ENCODE measurements at places on chromosomes 6 and 20.
A peak's percentile ranks its signal among the peaks of the same experiment; 100 is the strongest.

GRCh38 chr20:53828682-53829254 is 235.1 kb upstream of the ZNF217 start:
- DNase-seq = no peak

DNA sequence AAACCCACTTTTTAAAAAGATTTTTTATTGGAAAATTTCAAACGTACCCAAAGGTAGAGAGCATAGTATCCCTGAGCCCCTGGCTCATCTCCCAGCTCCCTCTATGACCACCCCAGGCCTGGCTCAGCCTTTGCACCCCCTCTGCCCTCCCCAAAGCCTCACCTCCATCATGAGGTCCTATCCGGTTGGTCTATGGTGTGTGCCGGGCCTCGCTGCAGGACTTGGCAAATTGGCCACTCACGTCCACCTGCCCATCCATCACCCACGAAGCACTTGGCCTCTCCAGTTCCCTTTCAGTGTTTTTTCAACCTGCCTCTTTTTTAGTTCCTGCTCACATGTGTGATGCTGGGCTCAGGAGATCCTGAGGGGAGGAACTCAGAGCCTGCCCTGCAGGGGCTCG is 147.4 kb downstream of the CDH4 start:
- no peak for DNase-seq

GRCh38 chr20:38237381-38237780 is 23.2 kb downstream of the KIAA1755 start:
- DNase-seq = no peak

- no peak for DNase-seq
Observed at GRCh38 chr6:112557435-112557834, 210.3 kb downstream of the RFPL4B start.

DNA sequence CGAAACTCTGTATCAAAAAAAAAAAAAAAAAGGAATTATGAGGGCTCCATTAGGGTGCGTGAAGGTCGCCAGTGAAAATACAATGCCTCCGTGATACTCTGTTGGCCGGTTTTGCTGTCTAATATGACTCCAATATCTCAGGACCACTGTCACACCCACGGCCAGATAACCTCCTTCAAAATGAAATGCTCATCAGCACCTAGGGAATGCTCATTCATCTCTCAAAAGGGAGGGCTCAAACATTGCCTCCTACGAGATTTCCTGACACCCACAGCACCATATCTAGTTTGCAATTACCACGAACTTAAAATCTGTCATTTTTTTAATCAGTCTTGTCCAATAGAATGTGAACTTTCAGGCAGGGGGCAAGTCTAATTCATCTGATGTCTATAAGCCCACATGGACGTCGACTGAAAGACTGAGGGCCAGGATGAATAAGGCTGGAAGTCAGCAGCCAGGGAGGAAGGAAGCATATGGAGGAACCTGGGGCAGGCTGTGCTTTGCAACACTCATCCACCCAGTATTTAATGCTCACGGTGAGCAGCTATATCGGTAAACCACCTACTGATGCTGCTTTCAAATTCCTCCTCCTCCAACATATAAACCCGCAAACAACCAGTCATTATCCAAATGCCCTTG is 42.8 kb downstream of the MAP3K5 start:
- DNase-seq = no peak

GRCh38 chr6:14408446-14408845 is 290.9 kb downstream of the CD83 start:
- DNase-seq = no peak

GRCh38 chr6:139474145-139475108 is 100.0 kb upstream of the CITED2 start:
- DNase-seq = no peak

- DNase-seq = no peak
Observed at GRCh38 chr6:18350712-18351111, 36.4 kb upstream of the RNF144B start.

DNA sequence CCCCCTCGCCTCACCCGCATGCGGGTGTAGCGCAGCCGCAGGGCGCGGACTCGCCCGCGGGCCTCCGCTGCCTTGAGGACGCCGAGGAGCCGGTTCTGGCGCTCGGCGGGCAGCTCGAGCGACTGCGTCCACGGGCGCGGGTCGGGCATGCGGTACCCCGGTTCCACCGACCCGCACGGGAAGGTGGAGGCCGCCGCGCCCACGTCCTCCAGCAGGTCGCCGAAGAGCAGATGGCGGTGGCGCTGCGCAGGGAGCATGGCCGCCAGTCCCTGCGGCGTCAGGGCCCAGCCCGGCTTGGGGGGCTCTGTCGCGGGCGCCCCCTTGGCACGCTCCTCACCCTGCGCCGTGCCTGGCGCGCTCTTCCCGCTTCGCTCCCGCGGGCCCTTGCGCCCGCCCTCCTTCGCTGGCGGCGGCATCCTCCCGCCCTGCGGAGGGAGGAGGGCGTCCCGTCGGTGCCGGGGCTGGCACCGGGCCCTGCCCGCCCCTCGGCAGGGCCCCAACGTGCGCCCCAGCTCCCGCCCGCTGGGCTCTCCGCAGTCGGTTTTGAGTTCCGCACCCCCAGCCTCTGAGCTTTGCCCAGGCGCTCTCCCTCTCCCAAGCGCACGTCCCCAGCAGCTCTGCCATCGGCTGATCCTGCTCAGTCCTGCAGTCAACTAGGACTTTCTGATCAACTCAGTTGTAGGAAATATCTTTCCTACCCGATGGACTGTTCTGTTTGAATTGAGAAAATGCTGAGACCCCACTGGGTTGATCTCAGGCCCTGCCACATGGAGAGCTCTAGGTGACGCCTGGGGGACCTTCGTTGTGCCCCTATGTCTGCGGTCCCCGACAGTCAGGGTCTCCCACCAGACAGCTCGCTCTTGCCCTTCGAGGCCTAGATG is at the start of gene LKAAEAR1:
TSS of gene LKAAEAR1 (minus strand) at position 595 of the 881 bp plus-strand sequence. CDS start at position 416, 179 bp downstream.
- no peak for DNase-seq

- no peak for DNase-seq
Observed at GRCh38 chr6:129175066-129175465, 292.1 kb downstream of the LAMA2 start.

- no peak for DNase-seq
Observed at GRCh38 chr6:48404927-48405326, 293.9 kb upstream of the PTCHD4 start.

DNA sequence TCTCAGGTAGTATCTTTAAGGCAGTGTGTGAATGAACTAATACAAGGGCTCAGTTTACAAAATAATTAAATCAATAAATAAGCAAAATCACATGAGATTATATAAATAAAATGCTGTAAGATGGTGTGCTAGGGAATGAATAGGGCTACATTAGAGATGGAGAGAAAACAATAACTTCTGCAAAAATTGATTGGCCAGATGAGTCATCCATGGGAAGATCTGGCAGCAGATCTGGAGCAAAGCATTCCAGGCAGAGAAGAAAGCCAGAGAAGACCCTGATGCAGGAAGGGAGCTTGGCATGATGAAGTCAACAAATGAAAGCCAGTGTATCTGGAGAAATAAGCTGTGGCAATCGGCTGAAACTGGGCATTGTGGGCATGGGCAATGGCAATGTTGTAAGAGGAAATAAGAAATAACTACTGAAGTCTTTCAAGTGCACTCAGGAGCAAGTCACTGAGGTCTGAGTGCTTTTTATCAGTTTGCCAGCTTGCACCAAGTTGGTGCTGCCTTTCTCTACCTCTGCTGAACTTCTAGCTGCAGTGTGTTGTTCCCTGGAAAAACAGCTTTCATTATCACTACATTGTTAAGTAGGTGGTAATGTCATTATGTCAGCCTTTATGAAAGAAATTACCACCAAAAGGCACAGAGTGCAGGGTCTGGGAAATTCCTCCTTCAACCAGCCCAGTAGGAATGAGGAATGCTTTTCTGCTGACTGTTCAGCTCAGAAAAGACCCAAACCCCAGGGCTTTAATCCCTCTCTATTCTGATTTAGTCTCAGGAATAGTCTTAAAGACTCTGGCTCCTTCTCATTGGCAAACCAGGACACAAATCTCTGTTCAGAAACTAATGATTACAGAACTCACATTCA is 231.6 kb downstream of the HTR1B start:
- DNase-seq = no peak

DNA sequence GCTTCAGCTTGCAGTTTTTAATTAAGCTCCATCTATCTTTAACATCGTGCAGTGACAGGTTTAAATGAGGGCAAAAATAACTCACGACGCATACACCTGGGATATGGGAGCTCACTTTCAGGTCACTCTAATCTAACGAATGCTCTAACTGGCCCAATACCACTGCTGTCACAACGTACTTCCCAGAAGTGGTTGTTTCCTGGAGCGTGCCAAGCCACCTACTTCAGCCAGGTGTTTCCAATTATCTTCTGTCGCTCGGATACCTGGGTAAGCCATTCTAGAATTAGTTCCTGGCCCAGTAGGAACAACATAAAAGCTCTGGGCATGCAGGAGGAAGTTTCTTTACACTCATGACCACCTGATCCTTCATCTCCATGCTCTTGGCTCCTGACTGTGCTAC is 147.4 kb downstream of the FOXC1 start:
- no peak for DNase-seq

- DNase-seq = peak; percentile 24
Observed at GRCh38 chr6:19380293-19380692, 456.9 kb upstream of the ID4 start.

- no peak for DNase-seq
Observed at GRCh38 chr6:90492369-90492768, 94.5 kb downstream of the MAP3K7 start.

DNA sequence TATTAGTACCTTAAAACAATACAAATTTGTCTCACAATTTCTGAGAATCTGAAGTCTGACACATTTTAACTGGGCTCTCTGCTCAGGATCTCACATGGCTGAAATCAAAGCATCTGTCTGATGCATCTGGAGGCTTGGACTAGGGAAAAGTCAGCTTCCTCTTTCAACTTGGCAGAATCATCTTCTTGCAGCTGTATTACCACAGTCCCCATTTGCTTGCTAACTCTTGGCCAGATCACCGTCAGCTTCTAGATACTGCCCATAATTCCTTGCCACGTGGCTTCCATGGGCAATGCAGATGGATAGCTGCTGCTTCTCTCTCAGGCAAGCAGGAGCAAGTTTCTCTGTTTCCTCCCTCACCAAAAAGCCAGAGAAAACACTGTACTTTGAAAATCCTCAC is 1106.4 kb upstream of the CITED2 start:
- no peak for DNase-seq

- DNase-seq = no peak
Observed at GRCh38 chr20:1105599-1106194, 12.7 kb upstream of the PSMF1 start.

GRCh38 chr20:40765814-40766480 is 76.9 kb upstream of the MAFB start:
- DNase-seq = no peak

DNA sequence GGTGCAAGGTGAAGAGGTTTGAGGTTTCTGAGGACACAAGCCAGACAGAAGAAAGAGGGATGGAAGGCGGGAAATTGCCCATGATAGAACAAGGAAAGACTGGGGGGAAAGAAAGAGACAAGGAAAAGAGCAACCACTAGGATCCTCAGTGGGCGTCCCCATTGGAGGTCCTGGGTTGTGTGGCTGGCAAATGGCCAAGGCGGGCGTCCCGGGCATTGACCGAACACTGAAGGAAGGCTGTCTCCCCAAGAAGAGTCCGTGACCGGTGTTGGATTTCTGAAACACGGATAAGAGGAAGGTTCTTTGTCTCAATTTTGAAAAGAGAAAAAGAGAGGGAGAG is 746.6 kb upstream of the ADGRB3 start:
- DNase-seq = no peak

- DNase-seq = peak; percentile 41
Observed at GRCh38 chr6:157298216-157298724, 25.0 kb downstream of the TMEM242 start.

- DNase-seq = no peak
Observed at GRCh38 chr6:150377211-150377781, 8.5 kb downstream of the IYD start.

DNA sequence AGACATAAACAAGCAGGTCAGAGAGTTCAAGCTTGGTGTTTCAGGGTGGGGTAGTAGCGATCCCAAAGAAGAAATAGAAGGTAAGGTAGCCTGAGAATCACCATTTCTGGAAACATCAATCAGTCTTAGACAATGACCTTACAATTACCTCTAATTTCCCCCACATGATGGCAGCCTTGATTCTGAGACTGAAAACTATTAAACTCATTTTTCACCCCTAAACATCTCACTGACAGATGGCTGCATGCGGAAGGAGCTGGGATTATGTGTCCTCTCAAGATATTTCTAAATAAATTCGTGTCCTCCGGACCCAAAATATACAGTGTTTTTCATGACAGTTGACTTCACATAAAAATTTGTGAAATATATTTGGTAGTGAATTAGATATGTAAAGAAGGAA is 61.0 kb downstream of the KIF6 start:
- DNase-seq = no peak

DNA sequence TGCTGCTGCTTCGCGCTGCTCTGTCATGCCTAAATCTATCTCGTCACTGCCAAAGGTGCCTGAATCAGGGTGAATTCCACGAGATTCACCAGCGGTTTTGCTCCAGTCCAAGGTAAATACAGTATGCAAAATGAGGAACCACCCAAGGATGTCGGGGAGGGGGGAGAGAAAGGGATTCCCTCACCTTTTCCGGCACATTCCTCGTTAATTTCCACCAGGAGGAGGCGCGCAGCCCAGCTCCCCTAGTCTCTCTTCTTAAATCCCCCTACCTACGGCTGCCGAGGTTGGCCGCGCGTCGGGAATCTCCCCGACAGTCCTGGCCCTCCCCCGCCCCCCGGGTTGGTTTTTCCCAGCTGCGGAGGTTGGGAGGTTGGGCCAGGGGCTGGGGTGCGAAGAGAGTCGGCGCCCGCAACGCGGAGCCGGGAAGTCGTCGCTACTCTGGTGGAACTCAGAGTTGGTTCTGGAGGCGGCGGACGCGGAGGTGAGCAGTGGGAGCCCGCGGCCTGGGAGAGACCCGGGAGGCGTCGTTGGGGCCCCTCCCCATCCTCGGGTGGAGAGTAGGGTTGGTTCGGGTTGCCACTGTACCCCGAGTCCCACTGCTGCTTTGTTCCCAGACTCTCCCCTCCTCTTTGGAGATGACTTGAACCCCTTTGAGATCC is at the start of gene TPBG:
TSS of gene TPBG (plus strand) at position 390 of the 659 bp plus-strand sequence. CDS start 1,145 bp downstream, outside the sequence.
- no peak for DNase-seq

- no peak for DNase-seq
Observed at GRCh38 chr6:111909238-111909637, 36.0 kb upstream of the FYN start.

Measured in epithelial cell of prostate (primary cell).